ENCODE measurements at places on chromosomes 5 and 9. TPM values are rescaled to one million over a fixed set of nuclear protein-coding genes. Genes with fewer than 3 reads are reported as not detected.

Gene SARDH
- total RNA-seq = 0.33 TPM

Gene FOXD4L4
- total RNA-seq = 0.19 TPM

Gene F2R
- 331 TPM for total RNA-seq

Gene ZNF483
- 2.9 TPM for total RNA-seq

Gene SCGB3A2
- not detected for total RNA-seq

Gene REEP2
- 4.6 TPM for total RNA-seq

Gene F12
- 0.57 TPM for total RNA-seq

Gene HIGD2A
- total RNA-seq = 57.8 TPM

Gene TERT
- total RNA-seq = not detected

All from vein endothelial cell (primary cell).